NCI-H1092 treated with DMSO at 0.1 percent for 48 hours (cell line): ENCODE measurements at places on chromosomes 3 and 15.

DNA sequence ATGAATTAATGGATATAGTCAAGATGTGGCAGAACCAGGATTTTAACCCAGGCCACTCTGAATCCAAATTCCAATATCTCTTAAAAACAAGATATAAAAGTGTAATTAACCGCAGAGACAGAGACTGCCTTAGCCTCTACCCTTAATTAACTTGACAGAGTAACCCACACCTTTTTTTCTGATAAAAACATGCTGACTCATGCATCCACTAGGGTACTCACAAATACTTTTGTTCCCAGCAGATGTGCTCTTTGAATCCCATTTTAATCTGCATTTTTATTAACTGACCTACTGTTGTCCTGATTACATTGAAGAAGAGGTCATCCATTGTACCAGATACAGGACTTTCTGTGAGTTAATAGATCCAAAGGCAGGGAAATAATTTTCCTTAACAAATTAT lies 278.3 kb downstream of the CHL1 start:
- no peak for DNase-seq

- DNase-seq: no peak
These were observed 20.1 kb downstream of the KBTBD8 start for GRCh38 chr3:67018105-67018788.

- no peak for DNase-seq
These were observed 199.7 kb downstream of the TNIK start for GRCh38 chr3:171260466-171260865.

GRCh38 chr15:31374986-31375385 lies 48.4 kb downstream of the KLF13 start:
- no peak for DNase-seq

- no peak for DNase-seq
These were observed 221.0 kb downstream of the ZMAT3 start for GRCh38 chr3:178850450-178851190.

DNA sequence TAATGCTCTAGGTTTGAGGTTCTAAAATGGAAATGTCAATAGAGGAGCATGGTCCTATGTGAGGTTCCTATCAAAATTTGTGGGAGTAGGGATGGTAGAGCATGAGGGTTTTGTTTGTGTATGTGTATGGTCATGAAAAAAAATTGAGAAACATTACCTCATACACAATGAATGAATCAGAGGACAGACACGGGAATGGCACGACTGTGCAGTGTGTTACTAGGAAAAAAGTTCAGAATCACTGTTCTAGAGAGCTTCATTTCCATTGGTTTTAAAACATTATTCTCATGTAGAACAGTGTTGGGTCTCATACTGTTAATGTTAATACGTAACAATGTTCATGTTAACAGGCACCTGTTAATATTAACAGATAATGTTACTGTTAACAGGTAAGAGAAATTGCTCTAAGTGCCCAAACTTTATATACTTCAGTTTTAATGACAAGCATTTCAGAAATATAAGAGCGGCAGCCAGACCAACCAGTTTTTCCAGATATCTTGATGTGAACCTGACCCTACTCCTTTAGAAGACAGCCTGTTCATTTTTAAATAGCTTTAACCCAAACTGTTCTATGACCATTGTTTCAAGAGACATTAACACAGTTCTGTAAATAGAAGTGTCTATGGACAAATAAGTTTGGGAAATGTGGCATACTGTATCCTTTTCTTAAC lies 48.0 kb downstream of the SLC15A2 start:
- no peak for DNase-seq

DNA sequence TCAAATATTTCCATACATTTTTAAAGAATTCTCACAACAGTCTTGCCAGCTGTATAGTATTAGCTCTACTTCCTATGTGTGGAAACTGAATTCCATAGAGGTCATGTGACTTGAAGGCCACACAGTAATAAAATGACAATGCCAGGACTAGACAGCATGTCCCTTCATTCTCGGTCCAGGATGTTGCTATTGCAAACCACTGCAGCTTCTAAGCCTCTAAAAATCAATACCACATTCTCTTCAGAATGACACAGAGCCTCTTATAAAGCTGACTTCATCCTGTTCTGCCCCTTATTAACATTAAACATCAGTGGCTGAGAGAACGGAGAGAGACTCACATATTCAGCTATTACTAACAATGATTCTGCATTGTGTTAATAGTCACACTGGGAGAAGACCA lies 240.3 kb upstream of the PEX5L start:
- no peak for DNase-seq

DNA sequence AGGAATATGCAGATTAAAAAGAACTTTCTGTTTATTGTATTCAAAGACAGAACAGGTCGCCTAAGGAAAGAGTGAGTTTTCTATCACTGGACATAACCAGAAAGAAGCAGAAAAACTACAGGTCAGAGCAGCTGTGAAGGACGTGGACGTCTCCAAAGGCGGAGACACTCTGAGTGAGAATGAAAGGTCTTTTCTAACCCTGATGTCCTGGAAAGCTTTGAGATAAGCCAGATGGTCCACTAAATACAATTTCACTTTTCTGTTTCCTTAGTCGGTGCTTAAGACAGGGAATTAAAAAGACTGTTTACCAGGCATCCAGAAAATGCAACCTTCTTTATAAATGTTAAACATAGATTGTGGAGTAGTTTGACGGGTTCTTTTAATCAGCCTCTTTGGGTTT lies 360.4 kb downstream of the FGF12 start:
- DNase-seq: no peak

DNA sequence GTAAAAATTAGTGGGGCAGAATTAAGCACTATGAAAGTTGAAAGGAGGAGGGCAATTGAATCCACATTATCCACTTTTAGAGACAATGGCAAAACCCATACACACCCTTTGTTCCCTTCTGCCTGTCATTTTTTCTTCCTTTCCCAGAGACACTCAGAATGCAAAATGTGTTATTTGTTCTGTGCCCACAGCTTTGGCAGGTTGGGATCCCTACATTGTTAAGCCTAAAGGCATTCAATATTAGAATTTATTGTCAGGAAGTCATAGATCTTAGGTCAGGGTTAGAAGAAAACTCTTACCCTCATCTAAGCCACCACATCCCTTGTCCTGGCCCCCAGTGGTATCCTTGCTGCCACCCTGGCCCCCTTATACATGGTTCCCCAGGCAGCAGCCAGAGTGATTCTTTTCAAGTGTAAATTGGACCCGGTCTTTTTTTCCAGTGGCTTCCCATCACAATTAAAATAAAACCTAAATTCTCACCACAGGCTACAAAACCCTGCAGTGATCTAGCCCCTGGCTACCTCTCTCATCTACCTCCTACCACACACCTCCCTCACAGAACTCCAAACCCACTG lies 470.1 kb upstream of the ATP11B start:
- DNase-seq: no peak

GRCh38 chr15:51619331-51620035 lies 3.1 kb downstream of the DMXL2 start:
- DNase-seq: no peak
